ENCODE measurements at places on chromosomes 3 and 15. TPM values are rescaled to one million over a fixed set of nuclear protein-coding genes. Genes with fewer than 3 reads are reported as not detected.

Gene CCDC13
- 3.1 TPM for total RNA-seq

Gene TAMM41
- total RNA-seq: 30.6 TPM

Gene STX19
- total RNA-seq: 0.31 TPM

GRCh38 chr3:36943601-36944000 lies 1.3 kb downstream of the TRANK1 start:
- no peak for DNase-seq

GRCh38 chr3:77186728-77187127 lies 146.8 kb downstream of the ROBO2 start:
- DNase-seq: no peak

- no peak for DNase-seq
Observed at GRCh38 chr3:107796791-107797190, 274.0 kb downstream of the BBX start.

- no peak for DNase-seq
Observed at GRCh38 chr3:112519424-112520001, 20.2 kb upstream of the BTLA start.

All from sciatic nerve (tissue), 2 donors.